Immature natural killer cell (primary cell): ENCODE measurements at places on chromosomes 4 and X.

GRCh38 chrX:121854614-121854911 lies 807.2 kb downstream of the GLUD2 start:
- DNase-seq = no peak

DNA sequence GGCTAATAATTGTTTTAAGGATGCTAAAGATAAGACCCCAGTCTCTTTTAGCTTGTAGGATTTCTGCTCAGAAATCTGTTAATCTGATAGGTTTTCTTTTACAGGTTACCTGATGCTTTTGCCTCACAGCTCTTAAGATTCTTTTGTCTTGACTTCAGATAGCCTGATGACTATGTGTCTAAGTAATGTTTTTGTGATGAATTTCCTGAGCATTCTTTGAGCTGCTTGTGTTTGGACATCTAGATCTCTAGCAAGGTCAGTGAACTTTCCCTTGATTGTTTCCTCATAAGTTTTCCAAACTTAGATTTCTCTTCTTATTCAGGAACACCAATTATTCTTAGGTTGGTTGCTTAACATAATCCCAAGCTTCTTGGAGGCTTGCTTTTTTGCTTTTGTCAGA lies 104.1 kb downstream of the ZNF518B start:
- DNase-seq = no peak

- no peak for DNase-seq
Observed at GRCh38 chrX:76657499-76657898, 230.0 kb downstream of the MAGEE1 start.

- no peak for DNase-seq
Observed at GRCh38 chr4:72702948-72703347, 133.9 kb upstream of the ADAMTS3 start.

DNA sequence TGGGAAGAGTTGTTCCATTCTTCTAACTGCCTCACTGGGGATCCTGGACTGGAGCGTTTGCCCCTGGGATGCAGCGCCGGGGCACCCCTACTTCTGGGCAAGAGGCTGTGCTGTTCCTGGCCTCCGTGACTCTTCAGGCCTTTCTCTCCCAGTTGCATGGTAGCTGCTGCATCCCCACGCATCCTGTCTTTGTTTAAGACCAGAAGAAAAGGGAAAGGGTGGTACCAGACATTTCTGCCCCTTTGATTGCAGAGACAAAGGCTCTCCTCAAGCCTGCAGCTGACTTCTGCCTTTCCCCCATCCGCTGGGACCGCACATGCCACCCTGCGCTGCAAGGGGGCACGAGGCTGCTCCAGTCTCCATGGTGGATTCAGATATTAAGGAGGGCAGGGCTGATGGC lies 70.4 kb downstream of the SHROOM2 start:
- DNase-seq = no peak

- DNase-seq = no peak
Observed at GRCh38 chrX:119696251-119696890, 3.4 kb upstream of the SEPTIN6 start.

GRCh38 chr4:108744307-108744706 lies 18.5 kb downstream of the ETNPPL start:
- no peak for DNase-seq

DNA sequence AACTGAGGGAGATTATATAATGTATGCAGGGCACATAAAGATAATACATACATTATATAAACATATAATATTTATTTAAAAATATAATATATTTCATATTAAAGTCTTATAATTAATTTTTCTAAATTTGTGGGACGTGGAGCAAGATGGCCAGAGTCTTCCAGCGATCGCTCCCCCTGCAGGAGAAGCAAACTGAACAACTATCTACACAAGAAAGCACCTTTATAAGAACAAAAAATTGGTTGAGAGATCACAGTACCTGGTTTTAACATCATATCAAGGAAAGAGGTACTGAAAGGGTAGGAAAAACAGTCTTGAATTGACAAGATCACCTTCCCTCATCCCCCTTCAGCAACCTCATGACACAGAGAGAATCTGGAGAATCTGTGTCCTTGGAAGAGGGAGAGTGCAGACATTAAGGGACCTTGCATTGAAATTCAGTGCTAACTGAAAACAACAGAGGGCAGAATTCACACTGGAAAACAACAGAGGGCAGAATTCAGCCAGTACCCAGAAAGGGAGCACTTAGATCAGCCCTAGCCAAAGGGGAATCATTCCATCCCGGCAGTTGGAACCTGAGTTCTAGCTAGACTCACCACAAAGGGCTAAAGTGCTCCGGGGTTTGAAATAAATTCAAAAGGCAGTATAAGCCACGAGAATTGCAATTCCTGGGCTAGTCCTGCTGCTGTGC lies 262.5 kb upstream of the NDST3 start:
- no peak for DNase-seq

- no peak for DNase-seq
Observed at GRCh38 chr4:90876296-90876695, 749.1 kb downstream of the CCSER1 start.

DNA sequence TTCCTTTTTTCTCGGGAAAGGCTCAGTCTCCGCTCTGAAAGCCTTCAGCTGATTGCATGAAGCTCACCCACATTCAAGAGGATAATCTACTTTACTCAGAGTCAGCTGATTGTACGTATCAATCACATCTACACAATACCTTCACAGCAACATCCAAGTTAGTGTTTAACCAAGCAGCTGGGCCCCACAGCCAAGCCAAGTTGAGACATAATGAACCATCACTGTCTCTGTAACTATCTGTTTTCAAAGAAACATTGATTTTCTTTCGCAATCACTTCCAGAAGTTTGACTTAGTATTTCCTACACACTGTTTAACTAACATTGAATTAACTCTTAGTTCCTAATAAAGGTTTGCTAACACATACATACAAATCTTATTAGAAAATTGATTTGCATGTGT lies 40.3 kb downstream of the RWDD4 start:
- no peak for DNase-seq

DNA sequence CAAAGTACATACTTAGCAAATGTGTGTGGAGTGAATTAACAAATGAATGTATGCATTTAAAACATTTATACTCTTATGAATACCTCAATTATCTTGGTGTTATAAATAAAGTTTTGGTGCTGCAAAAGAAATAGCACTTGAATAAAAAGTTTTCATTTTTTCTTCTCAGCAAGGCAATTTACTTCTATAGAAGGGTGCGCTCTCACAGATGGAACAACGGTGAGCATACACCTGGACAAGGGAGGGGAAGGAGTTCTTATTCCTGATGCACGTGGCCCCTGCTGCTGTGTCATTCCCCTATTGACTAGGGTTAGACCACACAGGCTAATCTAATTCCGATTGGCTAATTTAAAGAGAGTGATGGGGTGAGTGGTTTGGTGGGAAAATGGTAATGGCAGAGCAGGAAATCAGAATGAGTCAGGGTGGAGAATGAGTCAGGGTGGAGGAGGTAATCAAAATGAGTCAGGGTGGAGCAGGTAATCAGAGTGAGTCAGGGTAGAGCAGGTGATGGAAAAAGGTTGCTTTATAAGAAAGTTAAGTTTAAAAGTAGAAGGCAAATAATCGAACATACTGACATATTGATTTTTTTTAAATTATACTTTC lies 28.2 kb upstream of the PGK1 start:
- no peak for DNase-seq

GRCh38 chr4:33914386-33914785 lies 2329.9 kb downstream of the ARAP2 start:
- no peak for DNase-seq

DNA sequence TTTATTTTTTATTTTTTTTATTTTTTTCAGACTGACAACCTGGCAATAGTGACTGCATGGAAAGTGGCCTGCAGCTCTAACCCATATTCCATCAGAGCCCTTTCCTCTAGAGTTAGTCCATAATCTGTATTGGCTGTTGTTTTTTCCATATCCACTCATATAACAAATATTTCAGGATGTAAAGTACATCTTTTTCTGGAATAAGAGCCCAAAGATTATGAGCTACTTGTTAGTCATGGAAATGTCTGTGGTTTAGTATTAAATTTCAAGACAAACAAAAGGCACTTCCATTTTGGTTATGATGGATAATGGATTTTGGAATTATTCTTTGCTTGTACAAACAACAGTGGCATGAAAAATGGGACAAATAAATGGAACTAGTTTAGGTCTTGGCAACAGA lies 296.0 kb upstream of the HS3ST1 start:
- no peak for DNase-seq

DNA sequence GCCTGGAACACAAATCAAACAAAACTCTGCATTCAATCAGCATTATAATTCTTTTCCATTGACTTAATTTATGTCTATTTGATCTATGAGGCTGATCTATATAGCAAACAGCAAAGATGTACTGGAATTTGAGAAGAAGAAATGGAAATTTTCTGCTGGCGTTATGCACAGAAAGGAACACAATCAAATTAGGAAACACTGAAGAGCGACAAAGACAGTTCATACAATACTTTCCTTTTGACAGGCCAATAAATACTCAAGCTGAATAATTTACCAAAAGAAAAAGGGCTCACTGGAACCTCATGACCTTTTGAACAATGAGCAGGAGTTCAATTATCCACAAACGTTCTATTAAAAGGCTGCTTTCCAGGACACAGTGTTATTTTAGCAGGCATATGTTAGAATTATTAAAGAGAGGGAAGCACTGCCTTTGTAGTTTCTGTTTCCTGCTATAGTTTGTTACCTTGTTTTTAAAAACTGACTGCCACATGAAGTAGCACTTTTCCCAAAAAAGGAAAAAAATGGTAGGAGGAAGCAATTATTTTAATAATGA lies 8.1 kb downstream of the PDHA2 start:
- no peak for DNase-seq

DNA sequence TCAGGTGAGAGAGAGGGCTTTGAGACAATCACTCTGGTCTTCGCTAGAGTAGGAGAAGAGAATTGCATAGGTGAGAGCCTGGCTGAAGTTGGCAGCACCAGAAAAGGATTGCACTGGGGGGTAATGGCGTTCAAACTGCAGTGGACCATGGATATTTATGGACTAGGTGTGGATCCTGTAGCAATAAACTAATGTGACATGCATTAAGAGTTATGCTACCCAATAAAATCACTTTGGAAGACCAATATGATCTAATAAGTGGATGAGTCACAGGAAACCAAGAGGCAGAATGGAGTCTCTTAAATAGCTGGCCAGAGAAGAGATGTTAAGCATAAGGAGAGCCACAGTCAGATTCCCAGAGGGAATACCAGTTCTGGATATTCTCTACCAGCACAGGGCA lies 259.8 kb downstream of the FBXO8 start:
- DNase-seq = no peak

DNA sequence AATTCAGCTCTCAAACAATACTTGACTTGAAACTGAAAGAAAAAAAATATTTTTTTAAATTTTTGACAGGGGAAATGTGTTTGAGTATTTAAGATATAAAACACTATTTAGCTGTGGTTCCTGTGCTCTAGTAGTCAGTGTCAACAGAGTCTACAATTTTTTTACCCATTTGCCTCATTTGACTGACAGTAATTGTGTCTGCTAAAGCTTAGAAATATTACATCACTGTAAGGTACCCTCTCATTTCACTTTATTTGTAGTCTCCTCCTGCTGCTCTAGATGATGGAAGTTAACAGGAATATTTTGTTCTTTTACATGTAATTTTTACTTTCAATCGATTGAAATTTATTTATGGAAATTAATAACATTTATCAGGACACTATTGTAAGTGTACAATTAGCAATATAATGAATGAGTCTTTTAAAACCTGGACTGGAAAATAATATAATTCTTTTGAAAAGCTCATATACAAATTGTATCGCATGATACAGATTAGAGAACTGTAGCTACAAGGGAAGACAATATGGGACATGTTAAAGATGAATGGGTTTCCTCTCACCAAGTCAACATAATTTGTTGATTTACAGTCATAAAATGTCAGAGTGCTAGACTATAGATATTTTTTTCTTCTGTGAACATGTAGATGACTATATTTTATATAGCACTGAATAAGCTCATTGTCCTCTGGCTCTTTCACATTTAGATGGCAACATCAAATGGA lies 1186.5 kb upstream of the ADGRL3 start:
- no peak for DNase-seq

GRCh38 chr4:142690406-142691163 lies 155.5 kb downstream of the INPP4B start:
- no peak for DNase-seq

DNA sequence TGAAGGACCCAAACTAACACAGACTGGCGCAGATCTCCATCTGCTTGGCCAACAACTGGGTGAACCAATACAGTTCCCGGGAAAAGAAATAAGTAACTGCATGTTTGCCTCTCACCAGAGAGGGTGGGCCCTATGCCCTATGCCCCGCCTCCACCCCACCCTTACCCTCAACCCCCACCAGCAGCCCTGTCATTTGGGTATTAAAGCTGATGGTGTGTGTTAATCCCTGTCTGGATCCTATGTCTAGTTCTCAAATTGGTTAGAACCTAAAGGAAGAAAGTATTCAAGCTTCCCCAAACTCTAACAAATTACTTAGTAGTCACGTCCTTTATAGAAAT lies 19.0 kb downstream of the SMPX start:
- no peak for DNase-seq

- no peak for DNase-seq
Observed at GRCh38 chr4:72641611-72642010, 72.6 kb upstream of the ADAMTS3 start.
